Natural killer cell treated with Interleukin-12 subunit alpha and Interleukin-12 subunit beta and Interleukin-15 and Interleukin-18, amount 100 ng/mL, for 72 hours (primary cell): ENCODE measurements at places on chromosomes 7 and 10.
A peak's percentile ranks its signal among the peaks of the same experiment; 100 is the strongest.

DNA sequence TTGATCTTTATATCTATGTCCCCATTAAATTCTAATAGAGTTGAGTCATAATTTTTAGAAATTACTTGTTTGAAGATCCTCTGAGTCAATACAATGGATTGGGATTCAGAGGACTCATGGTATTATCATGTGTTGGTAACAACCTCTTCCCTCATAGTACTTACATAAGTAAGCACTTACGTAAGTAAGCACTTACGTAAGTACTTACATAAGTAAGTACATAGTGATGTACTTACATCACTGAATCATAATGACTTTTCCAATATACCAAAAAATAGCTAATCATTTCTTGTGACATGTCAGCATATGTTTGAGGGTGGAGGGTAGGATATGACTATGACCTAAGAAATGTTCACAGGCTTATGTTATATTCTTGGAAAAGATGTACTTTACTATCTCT is 740.5 kb downstream of the SORCS1 start:
- no peak for DNase-seq

- peak; percentile 53 for DNase-seq
These were observed 13.3 kb downstream of the ZCCHC24 start for GRCh38 chr10:79431891-79432831.

DNA sequence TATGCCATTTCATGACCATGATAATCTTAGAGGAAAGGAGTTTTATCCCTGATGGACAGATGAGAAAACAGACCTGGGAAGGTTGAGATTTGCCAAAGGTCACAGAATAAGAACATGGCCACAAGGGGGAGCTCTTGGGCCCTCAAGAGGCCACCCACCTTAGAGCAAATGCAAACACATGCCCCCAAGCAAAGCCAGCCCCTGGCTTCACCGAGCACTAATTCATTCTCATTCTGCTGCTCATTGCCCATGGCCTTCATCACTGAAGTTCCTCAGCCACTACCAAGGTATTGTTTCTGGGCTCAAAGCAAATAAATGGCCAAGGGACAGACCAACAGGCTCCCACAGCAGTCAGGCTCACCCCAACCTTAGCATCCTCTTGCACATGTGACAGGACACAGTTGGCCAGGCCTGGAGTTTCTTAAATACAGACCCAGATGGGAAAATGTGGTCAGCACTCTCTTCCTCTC is 44.2 kb downstream of the PDLIM1 start:
- DNase-seq = peak; percentile 70

DNA sequence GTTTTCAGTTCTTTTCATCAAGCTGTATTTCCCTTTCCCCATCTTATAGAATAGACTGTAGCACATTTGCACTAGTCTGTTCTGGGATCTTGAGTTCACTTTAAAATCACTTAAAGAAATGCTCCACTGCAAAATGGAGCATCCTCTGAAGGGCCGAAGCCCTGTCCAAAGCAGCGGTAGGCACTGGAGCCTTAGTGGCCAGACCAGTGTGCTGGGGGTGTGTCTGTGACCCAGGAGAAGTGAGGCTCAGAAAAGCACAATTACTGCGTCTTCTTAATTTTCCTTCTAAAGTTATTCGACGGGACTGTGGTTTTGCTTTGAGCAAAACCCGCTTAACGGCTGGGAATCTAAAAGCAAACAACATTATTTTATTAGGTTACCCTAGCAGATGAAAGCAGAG is 205.7 kb downstream of the SLC25A13 start:
- DNase-seq = no peak

DNA sequence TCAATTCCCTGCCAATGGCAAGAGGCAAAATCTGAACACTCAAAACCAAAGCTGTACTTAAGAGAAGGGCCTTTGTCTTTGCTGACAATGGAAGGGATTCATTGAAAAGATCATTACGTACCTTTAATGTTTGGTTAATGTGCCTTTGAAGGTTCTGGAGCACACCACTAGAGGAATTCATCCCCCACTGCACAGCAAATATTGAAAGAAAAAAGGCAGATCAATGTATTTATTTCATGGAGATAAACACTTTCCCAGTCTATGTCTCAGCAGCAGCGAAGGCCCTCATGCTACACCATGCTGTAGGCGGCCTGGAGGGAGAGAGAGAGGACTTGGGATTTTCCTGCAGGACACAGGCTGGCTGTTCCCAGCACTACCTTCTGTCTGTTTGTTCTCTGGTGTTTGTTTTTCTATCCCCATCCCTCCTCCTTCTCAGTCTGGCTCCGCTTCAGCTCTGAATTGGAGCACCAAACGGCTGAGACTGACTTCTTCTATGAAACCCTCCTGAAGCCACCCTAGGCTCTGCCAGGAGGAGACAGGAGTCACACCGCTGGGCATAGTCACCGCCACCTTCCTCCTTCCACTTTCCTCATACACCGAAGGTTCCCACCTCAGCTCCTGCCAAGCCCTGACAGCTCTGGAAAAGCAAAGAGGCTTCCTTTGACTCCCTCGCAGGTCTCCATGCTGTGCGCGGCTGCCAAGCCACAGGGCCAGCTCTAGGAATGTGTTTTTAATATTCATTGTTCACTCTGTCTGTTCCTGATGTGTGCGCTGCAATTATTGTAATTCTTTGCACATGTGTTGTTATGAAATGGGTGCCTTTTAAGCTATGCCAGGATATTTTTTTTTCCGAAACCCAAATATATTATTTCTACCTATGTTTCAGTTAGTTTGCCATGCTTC is 301.5 kb downstream of the FZD1 start:
- no peak for DNase-seq

DNA sequence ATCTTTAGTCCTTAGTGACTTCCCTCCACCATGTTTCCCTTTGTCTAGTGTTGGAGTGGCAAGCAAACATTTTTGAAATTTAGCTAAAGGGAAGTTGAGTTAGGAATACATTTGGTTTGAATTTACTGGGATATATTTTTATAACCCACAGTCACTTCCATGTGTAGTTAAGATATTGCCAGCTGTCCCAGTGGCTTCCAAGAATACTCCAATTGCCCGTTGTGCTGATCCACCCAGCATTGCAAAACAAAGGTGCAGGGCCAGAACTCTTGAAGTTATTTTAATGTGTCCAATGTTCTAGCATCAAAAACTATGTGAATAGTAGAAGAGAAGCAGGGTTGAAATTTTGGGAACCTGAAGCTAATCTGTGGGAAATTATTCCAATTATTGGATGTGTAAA is 2.5 kb upstream of the P4HA1 start:
- DNase-seq = no peak

DNA sequence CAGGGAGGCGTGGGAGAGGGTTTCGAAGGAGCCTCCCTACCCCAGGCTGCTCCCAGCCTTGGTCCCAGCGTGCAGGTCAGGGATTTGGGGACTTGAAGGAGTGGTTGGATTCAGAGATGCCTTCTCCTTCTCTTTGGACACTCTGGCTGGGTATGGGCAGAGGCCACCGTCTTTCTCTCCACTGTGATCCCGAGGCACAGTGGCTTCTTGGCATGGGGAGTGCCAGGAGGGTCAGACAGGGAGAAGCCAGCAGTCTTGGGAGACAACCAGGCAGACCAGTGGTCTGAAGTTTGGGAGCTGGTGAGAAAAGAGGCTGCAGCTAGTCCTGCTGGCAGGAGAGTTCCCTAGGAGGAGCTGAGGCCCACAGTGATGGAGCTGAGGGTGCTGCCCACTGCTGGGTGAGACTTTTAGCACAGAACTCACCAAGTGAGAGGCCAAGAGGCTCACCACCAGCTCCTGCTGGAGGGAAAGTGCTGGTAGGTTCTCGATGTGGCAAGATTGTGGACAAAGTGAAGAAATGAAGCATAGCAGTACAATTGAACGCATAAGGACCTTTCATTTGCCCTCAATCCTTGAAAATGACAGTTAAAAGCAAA is 35.2 kb upstream of the WDFY4 start:
- DNase-seq = no peak

GRCh38 chr7:135512135-135512887 is 2.4 kb upstream of the CNOT4 start:
- no peak for DNase-seq

GRCh38 chr7:138510003-138510402 is 49.9 kb downstream of the TRIM24 start:
- DNase-seq = no peak

- DNase-seq = no peak
These were observed 3.1 kb downstream of the KLLN start for GRCh38 chr10:87860156-87860795.

- DNase-seq = no peak
These were observed 1.3 kb downstream of the VSIR start for GRCh38 chr10:71771821-71772617.

- DNase-seq = no peak
These were observed 70.7 kb upstream of the EZH2 start for GRCh38 chr7:148954766-148955165.

GRCh38 chr10:11210211-11210922 is 192.7 kb downstream of the CELF2 start:
- DNase-seq = no peak

DNA sequence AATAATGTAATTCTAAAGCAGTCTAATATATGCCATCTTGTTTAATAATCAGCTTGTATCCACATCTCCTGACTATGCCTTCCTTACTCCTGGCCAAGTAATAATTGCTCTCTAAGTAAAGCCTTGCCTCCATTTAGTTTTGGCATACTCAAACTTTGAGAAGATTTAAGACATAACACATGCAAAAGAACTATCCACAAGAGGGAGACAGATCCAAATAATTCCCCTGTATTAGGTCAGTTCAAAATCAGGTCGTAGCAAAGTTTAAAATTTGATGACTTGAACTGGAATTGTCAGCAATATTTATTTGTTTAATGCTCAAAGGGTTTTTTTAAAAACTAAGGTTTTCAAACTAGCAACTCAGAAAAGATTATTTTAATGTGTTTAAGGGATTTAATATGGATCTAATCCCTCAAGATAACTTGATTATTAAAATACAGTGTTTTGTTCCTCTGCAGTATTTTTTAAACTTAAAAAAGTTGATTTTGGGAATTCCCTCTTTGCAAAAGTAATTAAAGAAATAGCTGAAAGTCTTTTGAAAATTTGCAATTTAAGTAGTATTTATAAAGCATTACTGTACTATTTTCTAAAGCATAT is 95.3 kb downstream of the HDAC9 start:
- no peak for DNase-seq

DNA sequence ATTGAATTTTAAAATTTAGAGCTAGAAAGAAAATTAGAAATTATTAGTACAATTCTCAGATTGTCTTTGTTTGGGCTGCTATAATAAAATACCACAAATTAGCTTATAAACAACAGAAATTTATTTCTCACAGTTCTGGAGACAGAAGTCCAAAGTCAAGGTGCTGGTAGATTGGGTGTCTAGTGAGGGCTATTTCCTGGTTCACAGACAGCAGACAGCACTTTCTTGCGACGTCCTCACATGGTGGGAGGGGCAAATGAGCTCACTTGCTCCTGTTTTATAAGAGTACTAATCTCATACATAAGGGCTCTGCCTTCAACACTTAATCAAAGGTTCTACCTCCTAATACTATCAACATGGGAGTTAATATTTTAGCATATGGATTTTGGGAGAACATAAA is 134.1 kb downstream of the MDFIC start:
- no peak for DNase-seq

DNA sequence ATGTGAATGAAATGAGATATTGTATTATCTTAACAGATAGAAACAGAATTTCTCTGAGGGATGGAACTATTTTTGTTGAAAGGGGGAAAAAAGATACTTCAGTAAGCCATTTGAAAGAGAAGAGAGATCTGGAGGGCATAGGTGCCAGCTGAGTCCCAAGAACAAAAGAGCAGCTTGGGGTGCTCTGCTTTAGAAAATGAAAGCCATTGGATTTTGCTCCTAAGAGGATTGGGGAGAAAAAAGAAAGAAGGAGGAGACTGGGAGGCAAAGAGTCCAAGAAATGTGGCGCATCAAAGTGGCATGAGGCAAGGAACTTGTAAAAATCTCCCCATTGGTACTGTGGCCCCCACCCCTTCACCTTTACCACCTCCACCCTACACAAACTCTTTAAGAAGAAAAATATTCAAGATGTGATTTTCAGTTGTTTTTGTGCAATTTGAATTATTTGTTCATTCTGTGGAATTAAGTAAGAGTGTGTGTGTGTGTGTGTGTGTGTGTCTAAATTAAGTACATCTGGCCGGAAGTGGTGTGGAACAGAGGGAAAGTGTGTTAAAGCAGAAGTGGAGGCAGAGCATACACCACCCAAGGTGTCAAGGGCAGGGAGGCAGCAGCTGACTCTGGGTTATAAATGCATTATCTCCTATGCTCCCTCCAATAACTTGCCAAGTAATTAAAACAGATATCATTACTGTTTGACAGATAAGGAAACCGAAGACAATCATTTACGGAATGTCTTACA is 9.9 kb upstream of the GNAI1 start:
- no peak for DNase-seq

DNA sequence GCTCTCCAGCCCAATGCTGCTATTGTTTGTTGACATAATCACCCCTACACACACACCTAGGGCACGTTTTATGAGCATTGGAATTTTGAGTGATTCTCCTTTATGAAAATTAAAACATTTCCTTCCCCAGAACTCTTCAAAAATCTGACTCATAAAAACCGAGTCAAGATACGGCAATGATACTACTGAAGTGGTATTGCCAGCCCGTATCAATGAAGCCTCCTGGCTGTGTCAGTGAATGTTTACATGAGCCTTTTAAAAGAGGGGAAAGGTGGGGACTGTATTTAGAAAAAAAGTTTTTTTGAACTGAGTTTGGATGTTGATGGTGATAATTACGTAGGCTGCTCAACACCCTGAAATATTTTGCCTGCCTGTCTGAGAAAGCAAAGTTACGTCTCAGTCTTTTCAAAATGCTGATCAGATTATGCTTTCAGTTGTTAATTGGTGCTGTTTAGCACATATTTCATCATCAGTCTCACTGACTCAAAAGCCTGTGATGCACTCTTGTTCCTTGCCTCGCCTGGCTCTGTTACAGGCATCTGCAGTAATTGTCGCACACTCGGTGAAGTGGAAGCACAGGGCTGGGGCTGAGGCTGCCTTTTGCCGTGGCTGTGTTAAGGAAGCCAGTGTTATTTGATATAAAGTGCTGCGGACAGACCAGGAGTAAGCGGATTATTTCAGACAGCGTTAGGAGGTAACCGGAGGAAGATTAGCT is 157.4 kb upstream of the TCF7L2 start:
- no peak for DNase-seq

DNA sequence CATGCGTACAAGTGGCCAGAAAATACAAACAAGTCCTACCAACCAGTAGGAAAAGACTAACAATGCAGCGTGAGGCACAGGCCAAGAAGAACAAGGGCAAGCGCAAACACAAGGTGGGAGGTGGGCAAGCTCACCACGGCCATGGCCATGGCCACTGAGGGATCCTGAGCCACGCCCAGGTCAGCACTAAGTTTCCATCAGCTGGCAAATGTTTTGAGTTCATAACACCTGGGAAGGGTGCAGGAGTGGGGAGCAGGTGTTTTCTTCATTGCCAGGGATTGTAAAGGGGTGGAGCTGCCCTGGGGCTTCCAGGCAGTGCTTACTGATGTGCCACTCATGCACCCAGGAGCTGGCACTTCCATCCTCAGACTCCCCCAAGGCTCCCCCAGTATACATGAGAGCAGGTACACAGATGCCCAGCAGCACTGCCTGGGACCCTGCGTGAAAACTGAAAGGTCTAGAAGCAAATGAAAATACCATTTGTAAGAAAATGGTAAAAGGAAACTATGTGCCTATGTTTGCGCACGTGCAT is 139.2 kb upstream of the RET start:
- peak; percentile 12 for DNase-seq

- DNase-seq = no peak
These were observed 1.2 kb downstream of the PALD1 start for GRCh38 chr10:70479626-70480238.

- DNase-seq = no peak
These were observed 99.3 kb upstream of the OIT3 start for GRCh38 chr10:72794260-72794659.
